ENCODE measurements at places on chromosomes 7 and 10.

DNA sequence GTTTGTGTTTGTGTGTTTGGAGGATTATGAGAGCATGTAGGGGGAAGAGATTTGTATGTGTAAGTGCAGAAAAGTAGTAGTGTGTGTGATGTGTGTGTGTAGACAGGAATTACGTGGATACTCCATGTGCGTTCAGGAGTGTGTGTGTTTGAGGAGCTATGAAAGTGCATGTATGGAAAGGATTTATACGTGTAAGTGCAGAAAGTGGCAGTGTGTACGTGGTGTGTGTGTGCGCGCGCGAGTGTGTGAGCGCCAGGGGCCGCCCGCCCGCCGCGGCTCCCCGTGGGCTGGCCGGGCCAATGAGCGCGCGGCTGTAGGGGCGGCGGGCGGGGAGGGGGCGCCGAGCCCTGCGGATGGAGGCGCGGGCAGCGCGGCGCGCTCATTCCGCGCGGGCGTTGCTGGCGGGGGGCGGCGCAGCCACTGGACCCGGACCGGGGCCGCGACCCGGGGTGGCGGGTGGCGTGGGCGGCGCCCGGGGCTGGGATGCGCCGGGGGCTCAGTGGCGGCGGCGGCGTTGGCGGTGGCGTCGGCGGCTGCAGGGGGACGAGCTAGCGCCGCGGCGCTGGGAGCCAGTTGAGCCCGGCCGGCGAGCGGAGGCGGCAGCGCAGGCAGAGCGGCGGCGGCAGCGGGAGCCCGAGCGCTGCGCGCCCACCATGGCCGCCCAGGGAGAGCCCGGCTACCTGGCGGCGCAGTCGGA, at the start of gene BICC1:
TSS of gene BICC1 (plus strand) at position 382 of the 697 bp plus-strand sequence. CDS start at position 654, 272 bp downstream.
- no peak for DNase-seq

GRCh38 chr10:115566867-115567266, 473.7 kb downstream of the ATRNL1 start:
- no peak for DNase-seq

GRCh38 chr7:71389976-71390375, 258.0 kb downstream of the GALNT17 start:
- DNase-seq: no peak

DNA sequence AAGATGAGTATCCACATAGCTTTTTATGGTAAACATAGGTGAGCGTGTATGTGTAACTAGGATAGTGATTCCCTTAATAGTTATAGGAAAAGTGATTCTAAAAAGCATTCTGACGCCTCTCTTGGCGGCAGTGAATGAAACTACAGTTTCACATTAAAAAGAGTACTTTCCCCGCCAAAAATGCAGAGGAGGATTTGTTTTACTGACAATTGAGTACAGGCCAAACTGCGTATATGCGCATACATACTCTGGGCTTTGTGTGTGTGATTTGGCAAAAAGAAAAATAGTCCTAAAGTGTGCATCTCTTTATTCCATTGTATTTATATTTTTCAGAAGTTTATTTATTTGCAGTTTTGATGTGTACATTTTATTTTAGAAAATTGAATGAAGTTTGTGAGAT, 10.3 kb downstream of the CUL1 start:
- no peak for DNase-seq

GRCh38 chr7:45687721-45688120, 113.6 kb downstream of the ADCY1 start:
- no peak for DNase-seq

GRCh38 chr7:1045069-1046063, 1.0 kb downstream of the GPR146 start:
- DNase-seq: no peak

- DNase-seq: no peak
Measured at GRCh38 chr10:30176182-30176581, 116.8 kb upstream of the JCAD start.

DNA sequence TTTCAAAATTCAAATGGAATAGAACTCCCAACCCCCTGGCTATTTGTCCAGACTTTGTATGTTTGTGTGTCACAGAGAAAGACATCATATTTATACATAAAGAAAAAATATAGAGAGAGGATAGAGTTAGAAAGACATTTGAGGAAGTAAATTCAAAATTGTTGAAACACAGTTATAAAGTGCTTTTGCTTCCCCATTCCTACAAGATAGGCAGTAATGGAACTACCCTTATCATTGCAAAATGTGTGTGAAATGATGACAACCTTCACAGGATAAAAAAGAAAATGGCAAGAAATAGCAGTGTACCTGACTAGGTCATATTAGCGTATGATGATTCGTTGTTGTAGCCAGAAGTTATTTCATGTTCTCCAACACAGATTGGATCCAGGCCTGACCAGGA, 63.1 kb downstream of the FZD1 start:
- no peak for DNase-seq

DNA sequence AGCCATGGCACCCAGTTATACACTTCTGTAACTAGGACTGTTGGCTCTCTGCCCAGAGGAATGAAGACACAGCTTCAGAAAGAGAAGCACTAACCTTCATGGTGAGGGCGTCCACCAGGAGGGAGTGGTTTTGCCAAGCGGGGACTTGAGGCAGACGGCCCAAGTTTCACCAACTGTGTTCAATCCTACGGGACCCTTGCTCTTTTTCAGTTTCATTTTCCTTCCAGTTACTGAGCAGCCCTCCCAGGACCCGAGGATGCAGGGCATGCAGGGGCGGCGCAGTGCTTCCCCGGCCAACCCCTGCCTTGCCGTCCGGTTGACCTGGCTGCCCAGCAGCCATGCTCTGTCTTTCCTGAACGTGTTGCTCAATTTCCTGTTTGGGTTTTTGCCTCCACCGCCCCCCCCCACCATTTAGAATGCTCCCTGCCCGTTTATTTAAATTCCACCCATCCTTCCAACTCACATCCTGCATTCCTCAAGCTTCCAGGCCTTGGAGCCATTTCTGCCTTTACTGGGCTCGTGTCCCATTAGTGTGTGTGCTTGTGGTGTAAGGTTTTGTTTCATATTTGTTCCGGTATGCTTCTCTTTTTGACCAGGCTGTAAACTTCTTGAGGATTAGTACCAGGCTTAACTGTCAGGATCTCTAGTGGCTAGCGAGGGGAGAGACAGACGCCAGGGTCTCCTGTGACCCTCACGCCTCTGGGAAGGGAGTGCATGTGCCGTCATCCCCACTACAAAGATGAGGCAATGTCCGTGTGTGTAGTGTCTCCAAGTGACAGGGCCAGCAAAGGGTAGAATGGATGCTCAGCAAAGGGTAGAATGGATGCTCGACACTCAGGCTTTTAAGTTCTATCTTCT, 31.6 kb downstream of the IL15RA start:
- no peak for DNase-seq

- DNase-seq: no peak
Measured at GRCh38 chr10:68137171-68137570, 27.9 kb downstream of the MYPN start.

GRCh38 chr10:114326795-114327194, 77.5 kb downstream of the AFAP1L2 start:
- DNase-seq: no peak

GRCh38 chr7:96236198-96237039, 85.5 kb downstream of the SLC25A13 start:
- peak; percentile 65 for DNase-seq

DNA sequence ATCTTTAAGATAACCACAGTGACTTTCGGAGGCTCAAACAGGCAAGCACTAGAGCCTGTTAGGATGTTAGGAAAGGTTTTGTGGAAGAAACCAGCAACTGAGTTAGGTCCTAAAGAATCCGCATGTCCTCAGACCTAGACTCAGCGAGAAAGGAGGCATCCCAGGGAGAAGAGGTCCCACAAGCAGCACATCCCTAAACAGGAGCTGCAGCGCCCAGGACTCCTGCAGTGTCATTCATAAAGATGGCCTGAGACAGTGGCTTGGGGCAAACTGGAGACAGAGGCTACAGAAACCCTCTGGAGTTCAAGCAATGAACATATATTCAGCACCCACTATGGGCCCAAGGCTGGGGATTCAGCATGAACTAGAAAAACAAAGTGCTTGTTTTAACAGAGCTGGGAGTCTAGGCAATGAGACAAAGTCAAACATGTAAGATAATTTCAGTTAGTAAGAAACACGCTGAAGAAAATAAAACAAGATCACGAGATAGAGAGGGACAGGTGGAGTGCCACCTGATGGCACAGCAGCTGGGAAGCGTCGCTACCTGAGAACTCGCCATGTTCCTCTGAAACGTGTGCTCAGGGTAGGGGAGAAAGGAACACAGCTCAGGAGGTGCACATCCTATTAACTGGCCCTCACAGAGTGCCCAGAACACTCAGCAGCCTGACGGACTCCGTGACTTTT, 48.1 kb downstream of the PARD3 start:
- no peak for DNase-seq

Data from NCI-H446 (cell line).